ENCODE measurements at places on chromosomes 5 and 9.
A peak's percentile ranks its signal among the peaks of the same experiment; 100 is the strongest.

DNA sequence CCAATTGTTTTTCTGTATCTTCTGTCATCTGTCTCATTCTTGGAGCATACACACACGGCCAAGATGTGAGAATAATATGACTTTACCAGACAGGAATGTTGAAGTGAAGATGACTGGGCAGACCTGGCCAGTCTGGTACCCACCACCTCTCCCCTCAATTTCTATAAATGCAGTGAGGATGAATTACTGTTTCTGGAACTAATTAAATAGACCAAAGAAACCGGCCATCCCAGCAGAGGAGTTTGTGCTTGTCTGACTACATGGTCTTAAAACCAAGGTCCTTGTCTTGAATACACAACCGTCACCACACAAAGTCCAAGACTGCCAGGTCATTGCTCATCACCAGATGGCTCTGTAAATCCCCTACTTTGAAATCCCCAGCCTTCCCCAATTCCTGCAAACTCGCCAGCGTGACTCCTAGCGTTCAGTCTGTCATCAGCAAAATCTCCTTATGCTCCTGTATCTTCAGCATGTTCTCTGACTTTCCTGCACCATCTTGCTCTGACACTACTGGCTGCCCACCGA lies 147.2 kb downstream of the PDE4D start:
- DNase-seq, result no peak

GRCh38 chr5:172173564-172174153 lies 14.4 kb downstream of the STK10 start:
- DNase-seq, result peak; percentile 92

- no peak for DNase-seq
Measured at GRCh38 chr9:115116421-115117284, 1.3 kb downstream of the TNC start.

DNA sequence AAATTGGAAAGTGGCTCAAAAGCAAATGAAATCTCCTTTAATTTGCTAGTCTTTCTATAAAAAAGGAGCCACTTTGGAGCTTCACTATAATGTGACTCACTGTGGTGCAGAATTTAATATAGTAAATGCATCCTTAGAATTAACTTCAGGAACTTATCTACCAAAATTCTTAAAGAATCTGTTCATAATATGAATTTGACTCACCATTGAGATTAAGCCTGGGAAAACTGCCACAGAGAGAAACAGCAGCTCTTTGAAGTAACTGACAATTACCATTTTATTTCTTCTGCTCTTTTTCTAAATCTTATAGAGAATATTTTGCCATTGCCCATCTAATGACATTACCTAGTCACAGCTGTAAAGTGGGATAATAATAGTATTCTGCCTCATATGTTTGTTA lies 211.9 kb upstream of the CDH6 start:
- no peak for DNase-seq

DNA sequence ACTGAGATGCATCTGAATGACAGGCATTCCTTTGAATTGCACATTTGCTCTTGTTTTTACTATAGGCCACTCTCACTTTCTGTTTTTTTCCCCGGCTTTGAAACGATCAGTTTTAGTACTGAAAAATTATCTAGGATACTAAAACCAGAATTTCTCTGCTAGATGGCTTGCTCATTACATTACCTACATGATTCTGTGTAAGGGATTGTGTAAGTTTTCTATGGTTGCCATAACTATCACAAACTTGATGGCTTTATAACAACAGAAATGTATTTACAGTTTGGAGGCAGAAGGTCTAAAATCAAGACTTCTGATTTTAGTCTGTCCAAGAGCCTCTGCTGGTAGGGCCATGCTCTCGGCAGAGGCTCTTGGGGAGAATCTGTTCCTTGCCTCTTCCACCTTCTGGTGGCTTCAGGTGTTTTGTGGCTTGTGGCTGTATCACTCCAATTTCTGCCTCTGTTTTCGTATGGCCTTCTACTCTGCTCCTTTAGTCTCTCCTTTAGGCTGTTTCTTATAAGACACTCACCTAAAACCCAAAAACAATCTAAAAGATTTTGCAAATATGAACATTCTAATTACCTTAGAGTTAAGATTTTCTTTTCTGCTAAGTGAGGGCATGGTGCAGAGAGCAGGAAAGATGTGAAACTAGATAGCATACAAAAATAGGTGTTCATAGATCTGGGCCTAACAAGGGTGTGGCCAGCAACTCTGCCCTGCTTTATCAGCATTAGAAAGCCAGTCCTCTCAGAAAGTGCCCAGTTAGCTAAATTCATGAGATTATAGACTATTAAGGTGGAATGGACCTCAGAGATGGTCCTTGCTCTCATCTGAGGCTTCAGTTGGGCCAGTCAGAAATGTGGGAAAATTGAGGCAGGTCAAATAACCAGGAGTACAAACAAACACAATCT lies 93.3 kb upstream of the CDKN2B start:
- DNase-seq, result peak; percentile 70

- DNase-seq, result no peak
Measured at GRCh38 chr9:89721176-89721700, 116.4 kb downstream of the GADD45G start.

DNA sequence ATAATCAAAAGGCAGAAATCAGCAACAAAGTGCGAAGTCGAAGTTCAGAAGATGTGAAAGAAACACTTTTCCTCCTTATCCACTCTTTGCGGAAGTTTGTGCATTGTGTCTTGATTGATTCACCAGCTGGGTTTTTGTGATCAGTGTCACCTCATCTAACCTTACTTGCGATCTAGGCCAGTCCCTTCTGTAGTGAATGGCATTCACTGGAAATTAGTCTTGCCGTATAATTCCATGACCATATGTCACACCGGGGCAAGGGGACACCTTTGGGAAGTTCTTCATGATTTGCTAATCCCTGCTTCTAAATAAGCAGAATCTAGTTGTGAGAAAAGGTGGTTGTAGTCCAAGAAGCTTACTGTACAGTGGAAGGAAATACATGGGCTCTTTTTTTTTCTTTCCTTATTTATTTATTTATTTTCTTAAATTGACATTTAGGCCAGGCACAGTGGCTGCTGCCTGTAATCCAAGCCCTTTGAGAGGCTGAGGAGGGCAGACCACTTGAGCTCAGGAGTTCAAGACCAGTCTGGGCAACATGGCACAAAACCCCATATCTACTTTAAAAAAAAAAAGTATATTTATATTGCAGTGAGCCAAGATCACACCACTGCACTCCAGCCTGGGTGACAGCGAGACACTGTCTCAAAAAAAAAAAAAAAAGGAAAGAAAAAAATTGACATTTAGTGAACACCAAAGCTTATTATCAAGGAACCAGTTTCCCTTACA lies 7.8 kb downstream of the RAI14 start:
- no peak for DNase-seq

- DNase-seq, result no peak
Measured at GRCh38 chr5:39604491-39604890, 179.7 kb upstream of the DAB2 start.

GRCh38 chr5:33321026-33321425 lies 119.7 kb upstream of the TARS1 start:
- DNase-seq, result no peak

DNA sequence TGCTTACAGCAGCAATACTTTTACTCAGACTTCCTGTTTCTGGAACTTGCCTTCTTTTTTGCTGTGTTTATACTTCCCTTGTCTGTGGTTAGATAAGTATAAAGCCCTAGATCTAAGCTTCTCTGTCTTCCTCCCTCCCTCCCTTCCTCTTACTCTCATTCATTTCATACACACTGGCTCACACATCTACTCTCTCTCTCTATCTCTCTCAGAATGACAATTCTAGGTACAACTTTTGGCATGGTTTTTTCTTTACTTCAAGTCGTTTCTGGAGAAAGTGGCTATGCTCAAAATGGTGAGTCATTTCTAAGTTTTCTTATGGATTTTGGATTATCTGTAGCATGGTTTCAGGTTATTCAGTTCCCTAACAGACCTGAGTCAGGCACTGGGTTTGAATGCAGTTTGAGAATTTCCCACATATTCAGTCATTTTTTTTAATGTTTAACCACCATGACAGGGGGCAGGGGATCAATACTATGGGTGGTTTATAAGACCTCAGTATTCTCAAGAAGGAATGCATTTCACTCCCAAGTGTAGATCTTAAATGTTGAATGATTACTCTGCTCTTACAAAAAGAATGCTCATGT lies at the start of gene IL7R:
TSS of gene IL7R (plus strand) at position 127 of the 587 bp plus-strand sequence. CDS start at position 214, 87 bp downstream.
- peak; percentile 92 for DNase-seq

DNA sequence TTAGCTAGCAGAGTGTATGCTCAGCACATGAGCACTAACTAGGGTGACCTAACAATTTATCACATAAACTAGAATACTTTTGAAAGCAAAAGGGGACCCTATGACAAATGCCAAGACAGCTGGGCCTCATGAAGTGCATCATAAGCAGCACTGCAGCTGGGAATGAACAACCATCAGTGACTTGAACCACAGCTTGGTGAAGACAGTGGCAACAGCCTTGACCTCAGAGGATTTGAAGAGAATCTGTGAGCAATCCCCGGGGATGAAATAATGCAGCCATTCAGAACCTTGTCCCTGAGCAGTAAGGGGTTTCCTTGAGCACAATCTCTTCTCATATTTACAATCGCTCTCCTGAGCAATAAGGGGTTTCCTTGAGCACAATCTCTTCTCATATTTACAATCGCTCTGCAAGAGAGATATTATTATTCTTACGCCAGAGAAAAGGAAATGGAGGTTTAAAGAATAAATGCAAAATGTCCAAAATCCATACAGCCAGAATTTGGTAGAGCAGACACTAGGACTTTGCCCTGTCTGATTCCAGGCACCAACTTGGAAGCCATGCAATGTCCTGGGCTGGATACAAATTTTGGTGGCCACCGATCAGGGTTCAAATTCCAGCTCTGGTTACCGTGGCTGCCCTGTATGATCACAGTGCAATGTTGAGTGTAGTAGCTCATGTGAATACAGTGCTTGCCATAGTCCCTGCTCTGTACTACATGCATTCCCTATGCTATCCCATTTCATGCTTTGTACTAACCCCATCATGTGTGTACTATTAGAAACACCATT lies 846 bp upstream of the NSG2 start:
- DNase-seq, result no peak

GRCh38 chr9:129160712-129161533 lies 17.1 kb downstream of the IER5L start:
- no peak for DNase-seq

DNA sequence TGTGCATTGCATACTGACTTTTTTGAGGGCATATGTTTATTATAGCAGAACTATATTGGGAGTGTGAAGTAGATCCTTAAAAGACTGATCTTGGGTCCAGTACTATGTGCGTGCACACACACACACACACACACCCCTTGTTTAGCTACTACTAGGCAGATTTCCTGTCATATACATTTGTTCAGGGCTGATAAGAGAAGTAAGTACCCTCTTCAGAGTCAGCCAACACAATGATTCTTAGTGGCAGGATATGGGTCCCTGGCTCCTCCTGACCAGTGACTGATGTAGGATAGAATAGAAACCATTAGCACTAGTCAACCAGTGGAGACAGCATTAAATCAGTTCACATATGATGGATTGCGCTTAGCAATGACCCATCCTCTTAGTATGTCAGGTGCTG lies 76.2 kb upstream of the MIER3 start:
- DNase-seq, result no peak

- DNase-seq, result no peak
Measured at GRCh38 chr5:121366515-121366914, 485.2 kb upstream of the FTMT start.

DNA sequence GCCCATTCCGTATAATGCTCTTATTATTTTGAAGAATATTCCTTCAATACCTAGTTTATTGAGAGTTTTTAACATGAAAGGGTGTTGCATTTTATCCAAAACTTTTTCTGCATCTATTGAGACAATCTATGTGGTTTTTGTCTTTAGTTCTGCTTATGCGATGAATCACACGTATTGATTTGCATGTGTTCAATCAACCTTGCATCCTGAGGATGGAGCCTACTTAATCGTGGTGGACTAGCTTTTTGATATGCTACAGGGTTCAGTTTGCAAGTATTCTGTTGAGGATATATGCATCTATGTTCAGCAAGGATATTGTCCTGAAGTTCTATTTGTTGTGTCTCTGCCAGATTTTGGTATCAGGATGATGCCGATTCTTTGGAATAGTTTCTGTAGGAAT lies 1070.3 kb upstream of the CDH18 start:
- DNase-seq, result no peak

DNA sequence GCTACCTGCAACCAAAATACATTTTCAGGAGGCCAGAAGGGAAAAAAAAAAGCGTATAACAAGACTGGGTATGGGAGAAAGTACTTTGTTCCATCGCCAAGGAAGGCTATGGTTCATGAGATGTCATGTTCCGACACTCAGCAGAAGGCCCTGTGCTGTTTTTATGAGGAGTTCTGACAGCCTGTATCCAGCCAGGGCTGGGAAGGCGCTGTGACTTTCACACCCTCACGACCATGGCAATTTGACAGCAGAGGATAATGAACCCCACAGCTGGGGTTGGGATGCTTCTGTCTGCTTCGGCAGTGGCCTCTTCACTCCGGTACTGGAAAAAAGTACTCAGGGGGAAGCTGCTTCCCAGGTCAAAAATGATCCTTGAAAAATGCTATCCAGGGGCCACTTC lies 154.4 kb downstream of the PRELID2 start:
- no peak for DNase-seq

GRCh38 chr9:84761137-84761808 lies 91.7 kb downstream of the NTRK2 start:
- DNase-seq, result peak; percentile 58

- no peak for DNase-seq
Measured at GRCh38 chr5:154286557-154286956, 96.0 kb downstream of the GALNT10 start.

- DNase-seq, result no peak
Measured at GRCh38 chr5:125409234-125409860, 662.9 kb upstream of the ZNF608 start.

DNA sequence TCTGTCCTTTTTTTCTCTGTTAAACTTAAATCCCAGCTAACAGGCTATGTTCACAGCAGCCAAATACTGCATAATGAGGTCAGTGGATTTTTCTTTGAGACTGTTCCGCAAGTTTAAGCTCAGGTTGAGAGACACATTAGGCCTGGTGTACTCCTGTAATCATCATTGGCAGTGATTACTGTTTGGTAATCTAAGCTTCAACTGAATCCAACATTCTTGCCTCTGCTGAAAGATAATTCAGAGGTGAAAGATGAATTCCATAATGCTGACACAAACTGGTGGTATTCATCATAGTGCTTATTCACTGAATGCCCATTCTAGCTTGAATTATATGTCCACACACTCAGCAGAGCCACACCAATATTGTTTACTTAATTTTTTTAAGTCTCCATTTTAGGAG lies 108.5 kb downstream of the NFIB start:
- DNase-seq, result no peak

DNA sequence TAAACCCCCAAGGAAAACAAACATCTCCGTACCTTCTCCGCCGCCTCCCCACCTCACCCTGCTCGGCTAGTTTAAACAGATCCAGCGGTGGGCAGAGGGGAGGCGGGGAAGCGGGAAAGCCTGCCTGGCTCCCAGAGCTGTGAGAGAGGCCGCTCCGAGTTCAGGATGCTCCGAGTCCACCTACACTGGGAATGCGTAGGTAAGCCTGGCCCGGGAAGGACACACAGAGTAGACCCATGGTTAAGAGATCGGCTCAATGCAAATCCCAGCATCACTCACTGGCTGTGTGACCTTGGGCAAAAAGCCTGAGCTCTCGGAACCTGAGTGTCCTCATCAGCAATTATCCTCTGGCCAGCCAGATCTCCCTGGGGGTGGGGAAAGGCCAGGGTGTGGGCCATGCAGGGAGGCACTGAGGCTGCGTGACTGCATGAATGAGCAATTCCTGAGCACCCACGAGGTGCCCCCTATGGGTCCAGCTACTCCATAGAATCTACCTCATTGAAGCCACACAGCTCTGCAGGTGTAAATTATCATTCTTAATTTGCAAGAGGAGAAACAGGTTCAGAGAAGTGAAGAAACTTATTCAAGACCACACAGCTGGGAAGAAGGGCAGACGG lies 30.5 kb upstream of the LMX1B start:
- DNase-seq, result no peak
